Natural killer cell treated with Interleukin-12 subunit alpha and Interleukin-12 subunit beta and Interleukin-15 and Interleukin-18, amount 100 ng/mL, for 72 hours (primary cell): ENCODE measurements at places on chromosomes 7 and 10.

DNA sequence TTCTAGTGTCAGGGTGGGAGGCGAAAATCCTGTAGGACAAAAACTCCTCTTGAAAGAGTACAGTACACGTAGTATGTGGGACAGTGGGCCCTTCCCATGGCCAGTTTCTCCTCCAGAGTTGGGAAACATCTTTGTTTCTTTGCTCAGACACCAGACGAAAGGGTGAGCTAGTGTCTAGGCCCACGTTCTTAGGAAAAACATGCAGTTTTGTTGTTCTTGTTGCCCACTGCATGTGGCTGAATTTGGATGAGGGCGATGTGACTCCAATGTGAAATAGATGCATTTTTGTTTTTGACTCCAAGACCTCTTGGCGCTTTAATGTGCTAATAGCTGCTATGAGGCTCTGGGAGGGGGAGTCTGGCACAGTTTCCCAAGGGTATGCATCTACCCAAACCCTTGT, 100.8 kb downstream of the ATXN7L1 start:
- no peak for DNase-seq

GRCh38 chr7:44667190-44667589, 60.8 kb downstream of the OGDH start:
- DNase-seq: no peak

DNA sequence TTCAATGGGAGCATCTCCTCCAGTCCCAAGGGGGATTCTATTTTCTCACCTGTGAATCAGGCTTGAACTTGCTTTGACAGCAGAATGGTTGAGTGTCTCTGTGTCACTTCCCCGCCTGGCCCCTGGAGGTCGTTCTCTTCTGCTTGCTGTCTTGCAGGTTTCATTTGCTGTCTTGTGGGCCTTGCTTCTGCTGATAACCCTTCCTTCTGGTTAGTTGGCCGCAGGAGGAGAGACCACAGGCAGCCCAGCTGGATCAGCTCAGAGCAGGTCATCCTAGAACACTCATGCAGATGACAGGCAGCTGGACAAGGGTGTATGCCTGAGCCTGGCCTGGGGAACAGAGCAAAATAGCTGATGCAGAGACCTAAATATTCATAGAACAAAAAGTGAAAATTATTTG, 344.2 kb upstream of the ADARB2 start:
- DNase-seq: no peak

- DNase-seq: no peak
These were observed 213.0 kb downstream of the BAMBI start for GRCh38 chr10:28890121-28890950.

- DNase-seq: no peak
These were observed 882 bp downstream of the DLX6 start for GRCh38 chr7:97006055-97006815.

- no peak for DNase-seq
These were observed 47.0 kb upstream of the ZNF107 start for GRCh38 chr7:64618785-64619456.

DNA sequence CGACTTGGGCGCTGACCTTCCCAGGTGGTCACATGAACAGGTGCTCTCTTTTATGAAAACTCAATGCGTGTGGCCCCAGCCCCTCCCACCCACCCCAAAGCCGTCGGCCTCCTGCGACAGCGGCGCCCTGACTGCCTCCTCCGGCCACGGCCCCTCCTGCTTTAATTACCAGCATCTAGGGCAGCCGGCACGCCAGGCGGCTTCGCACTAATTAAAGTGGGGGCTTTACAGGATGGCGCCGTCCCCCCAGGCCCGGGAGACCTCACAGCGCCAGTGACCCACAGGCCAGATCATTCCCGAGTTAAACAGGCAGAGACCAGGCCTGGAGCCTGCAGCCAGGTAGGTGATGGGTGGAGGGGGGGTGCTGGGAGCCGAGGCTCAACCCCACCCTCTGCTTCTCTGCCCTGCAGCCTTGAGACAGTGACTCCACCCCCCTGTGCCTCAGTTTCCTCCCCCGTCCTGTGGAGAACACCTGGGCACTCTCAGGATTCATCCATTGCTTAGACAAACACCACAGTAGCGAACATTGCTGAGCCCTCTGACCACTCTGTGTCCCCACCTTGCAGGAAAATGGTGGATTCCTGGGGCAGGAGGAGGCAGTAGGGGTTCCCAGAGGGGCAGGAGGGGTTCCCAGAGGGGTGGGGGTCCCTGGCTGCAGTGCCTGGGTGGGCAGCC, 100.8 kb downstream of the MICALL2 start:
- peak; percentile 49 for DNase-seq

GRCh38 chr10:110507346-110507745, 9.6 kb downstream of the DUSP5 start:
- no peak for DNase-seq

DNA sequence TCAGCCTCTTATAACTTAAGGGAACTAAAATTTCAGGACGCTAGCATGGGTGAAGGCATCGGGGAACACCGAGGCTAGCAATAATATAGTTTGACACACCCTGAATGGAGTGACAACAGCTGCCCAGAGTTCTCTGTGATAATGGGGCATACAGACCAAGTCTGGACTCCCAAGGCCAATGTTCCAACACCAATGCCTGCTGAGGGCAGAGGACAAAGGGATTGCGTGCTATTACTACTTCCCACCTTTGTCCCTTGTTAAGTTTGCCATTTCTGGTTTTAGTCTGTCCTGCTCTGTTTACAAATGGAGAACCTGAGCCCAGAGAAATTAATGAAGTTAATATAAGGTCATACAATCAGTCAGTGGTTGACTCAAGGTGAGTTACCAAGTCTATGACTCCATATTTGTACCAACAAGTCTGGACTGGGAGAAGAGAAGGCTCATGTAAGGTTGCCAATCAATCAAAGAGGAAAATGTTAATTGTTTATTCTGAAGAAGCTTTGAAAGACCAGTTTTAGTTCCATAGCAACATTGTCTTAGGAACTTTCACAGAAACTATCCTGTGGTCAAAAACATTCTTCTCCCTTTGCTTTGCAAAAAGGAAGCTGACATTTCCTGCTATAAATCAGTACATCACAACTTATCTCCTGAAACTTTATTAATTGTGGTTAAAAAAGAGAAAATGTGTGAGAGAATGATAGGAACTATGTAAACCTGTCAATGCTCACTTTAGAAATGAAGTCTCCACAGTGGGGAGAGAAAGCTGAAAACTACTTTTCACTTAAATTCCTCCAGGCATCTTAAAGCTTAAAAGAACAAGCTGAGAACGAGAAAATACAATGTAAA, 74.5 kb downstream of the CCDC6 start:
- no peak for DNase-seq

- DNase-seq: no peak
These were observed 1219.8 kb downstream of the GATA3 start for GRCh38 chr10:9274206-9274755.

- DNase-seq: peak; percentile 23
These were observed 16.7 kb downstream of the RAMP3 start for GRCh38 chr7:45174328-45174610.

DNA sequence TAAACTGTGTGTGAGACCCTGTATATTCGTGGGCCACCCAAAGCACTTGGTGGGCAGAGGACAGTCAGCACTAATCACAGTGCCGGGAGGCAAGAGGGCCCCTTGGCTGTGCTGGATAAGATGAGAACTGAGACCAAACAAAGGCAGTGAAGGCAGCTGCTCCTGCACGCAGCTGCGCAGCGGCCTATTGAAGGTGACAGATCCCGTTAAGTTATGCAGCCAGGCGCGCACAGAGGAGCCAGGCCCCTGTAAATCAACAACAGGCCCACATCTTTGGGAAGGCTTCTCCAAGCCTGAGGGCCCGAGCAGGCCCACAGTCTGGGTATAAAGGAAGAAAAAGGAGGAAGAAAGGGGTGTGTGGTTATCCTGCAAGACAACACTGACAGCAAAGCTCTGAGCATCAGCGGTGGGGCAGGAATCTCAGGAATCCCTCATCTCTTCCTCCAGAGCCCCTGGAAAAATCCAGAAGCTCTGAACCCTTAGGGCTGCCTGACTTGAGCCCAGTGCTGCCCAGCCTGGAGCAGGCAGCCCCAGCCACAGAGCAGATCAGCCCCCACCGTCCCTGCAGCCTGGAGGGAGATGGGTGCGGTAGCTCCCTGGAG, 154.2 kb downstream of the ARHGAP12 start:
- no peak for DNase-seq

GRCh38 chr7:4033996-4034395, 648.1 kb upstream of the FOXK1 start:
- no peak for DNase-seq

- no peak for DNase-seq
These were observed 2.2 kb upstream of the MYL10 start for GRCh38 chr7:101631224-101631714.

GRCh38 chr10:73877533-73878160, 3.3 kb upstream of the CAMK2G start:
- no peak for DNase-seq

GRCh38 chr7:25726170-25726780, 425.7 kb upstream of the NFE2L3 start:
- no peak for DNase-seq

GRCh38 chr10:45071043-45071813, 70.5 kb downstream of the ZNF22 start:
- DNase-seq: no peak

DNA sequence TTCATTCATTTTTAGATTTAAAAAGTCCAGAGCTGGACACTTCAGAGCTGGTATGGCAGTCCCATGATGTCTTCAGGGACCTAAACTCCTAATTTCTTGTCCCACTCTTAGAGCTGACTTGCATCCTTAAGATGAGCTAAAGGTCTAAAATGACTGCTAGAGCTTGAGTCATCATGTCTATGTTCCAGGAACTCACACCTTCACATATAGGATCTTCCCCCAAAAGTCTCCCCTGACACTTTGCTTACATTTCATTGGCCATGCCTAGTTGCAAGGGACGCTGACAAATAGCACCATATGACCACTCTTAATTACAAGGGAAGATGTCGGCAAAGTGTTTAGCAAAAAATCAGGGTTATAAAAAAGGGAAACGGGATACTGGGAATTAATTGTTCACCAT, 10.4 kb upstream of the AOAH start:
- peak; percentile 76 for DNase-seq

- no peak for DNase-seq
These were observed 95.1 kb downstream of the NPY start for GRCh38 chr7:24378871-24379616.

- DNase-seq: no peak
These were observed 10.1 kb upstream of the OPN4 start for GRCh38 chr10:86644152-86644793.

GRCh38 chr7:86785641-86786040, 141.9 kb downstream of the GRM3 start:
- DNase-seq: no peak

- DNase-seq: no peak
These were observed 132.2 kb downstream of the PRKG1 start for GRCh38 chr10:51206500-51206899.
